Vagina (tissue), 2 donors: ENCODE measurements at places on chromosomes 5 and 9.

GRCh38 chr5:131679911-131680310, 44.9 kb upstream of the RAPGEF6 start:
- DNase-seq = no peak

- DNase-seq = no peak
Measured at GRCh38 chr9:127421057-127421456, 3.1 kb upstream of the ZNF79 start.

GRCh38 chr5:38424148-38425060, 132.0 kb downstream of the LIFR start:
- DNase-seq = no peak

GRCh38 chr5:35598707-35599370, 18.8 kb upstream of the SPEF2 start:
- DNase-seq = no peak

- DNase-seq = no peak
Measured at GRCh38 chr9:132136151-132136780, 25.6 kb upstream of the NTNG2 start.

DNA sequence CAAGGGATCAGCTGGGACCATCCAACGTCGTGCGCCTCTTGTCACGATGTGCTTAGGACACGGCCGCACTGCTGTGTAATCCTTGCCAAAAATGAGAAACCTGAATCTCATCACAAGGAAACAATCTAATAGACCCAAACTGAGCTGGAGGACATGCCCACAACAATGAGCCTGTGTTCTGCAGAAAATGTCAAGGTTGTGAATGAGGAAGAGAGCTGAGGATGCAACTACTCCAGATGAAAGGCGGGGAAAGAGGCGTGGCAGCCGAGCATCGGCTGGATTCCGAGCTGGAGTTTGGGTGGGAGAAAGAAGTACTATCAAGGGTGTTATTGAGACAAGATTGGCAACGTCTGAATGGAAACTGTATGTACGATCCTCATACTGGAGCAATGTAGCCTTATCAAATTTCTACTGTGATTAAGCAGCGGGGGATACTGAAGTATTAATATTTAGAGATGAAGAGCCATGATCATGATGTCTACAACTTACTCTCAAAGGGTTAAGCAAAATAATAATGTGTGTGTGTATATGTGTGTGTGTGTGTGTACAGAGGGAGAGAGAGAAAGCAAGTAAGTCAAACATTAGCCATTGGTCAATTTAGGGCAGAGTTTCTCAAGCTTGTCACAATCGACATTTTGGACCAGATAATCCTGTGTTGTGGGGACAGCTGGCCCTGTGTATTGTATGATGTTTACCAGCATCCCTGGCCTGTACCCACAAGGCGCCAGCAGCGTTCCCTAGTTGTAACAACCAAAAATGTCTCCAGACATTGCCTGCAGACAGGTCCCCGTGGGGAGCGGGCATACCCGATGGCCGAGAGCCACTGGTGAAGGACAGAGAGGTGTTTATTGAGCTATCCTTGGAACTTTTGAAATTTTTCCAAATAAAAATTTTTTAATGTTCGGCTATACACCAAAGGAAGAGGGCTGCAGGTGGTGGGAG, 46.5 kb downstream of the DUSP1 start:
- no peak for DNase-seq

GRCh38 chr5:56454219-56454862, 221.2 kb upstream of the ANKRD55 start:
- DNase-seq = peak; percentile 27

- DNase-seq = no peak
Measured at GRCh38 chr5:77990020-77990419, 213.9 kb upstream of the TBCA start.

GRCh38 chr9:117487555-117488175, 72.8 kb upstream of the ASTN2 start:
- no peak for DNase-seq

DNA sequence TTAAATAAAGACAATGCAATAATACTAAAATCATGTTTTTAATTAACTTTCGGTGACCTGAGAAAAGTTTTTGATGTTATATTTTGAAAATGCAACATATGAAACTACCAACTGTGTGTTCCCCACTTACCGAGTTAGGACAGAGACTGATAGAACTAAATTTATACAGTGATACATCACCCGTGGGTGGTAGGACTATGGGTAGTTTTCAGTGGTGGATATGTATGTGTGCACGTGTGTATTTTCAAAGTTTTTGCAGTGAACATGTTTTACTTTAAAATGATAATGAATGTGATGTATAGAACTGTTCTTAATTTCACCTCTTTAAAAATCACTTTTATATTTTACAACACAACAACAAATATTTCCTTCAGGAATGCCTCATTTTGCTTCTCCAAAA, 25.0 kb upstream of the ACO1 start:
- DNase-seq = no peak

DNA sequence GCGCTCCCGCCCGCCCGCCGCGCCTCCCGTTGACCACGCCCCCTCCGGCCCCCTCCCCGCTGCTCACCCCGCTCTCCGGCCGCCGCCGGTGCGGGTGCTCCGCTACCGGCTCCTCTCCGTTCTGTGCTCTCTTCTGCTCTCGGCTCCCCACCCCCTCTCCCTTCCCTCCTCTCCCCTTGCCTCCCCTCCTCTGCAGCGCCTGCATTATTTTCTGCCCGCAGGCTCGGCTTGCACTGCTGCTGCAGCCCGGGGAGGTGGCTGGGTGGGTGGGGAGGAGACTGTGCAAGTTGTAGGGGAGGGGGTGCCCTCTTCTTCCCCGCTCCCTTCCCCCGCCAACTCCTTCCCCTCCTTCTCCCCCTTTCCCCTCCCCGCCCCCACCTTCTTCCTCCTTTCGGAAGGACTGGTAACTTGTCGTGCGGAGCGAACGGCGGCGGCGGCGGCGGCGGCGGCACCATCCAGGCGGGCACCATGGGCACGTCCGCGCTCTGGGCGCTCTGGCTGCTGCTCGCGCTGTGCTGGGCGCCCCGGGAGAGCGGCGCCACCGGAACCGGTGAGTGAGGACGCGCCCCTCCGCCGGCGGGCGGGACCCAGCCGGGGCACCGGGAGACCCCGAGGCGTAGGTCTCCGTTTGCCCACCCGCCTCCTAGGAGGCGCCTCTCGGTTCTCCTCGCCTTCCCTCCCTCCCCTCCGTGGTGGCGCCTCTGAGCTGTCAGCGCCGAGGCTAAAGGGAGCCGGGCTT, at the start of gene VLDLR:
Gene VLDLR, plus strand, starts transcription at position 66 of the 739 bp plus-strand sequence. Its CDS starts 403 bp downstream, at position 469.
- no peak for DNase-seq

DNA sequence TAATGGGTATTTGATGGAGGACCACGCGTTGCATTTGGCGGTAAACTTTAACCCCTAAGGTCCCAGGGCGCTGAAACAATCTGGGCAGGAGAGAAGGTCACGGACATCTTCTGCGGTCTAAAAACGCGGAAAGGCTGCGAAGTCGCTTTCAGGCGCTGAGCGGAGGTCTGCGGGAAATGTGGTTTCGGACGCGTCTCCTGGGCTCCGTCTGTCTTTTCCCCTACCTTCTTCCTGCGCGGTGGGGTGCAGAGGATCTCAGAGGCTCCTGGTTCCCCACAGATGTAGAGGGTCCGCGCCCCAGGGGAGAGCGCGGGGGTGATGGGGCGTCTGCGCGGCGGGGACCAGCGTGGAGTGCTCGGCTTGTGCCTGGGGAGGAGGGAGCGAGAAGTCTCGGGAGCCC, 58.4 kb downstream of the ZNF510 start:
- no peak for DNase-seq

DNA sequence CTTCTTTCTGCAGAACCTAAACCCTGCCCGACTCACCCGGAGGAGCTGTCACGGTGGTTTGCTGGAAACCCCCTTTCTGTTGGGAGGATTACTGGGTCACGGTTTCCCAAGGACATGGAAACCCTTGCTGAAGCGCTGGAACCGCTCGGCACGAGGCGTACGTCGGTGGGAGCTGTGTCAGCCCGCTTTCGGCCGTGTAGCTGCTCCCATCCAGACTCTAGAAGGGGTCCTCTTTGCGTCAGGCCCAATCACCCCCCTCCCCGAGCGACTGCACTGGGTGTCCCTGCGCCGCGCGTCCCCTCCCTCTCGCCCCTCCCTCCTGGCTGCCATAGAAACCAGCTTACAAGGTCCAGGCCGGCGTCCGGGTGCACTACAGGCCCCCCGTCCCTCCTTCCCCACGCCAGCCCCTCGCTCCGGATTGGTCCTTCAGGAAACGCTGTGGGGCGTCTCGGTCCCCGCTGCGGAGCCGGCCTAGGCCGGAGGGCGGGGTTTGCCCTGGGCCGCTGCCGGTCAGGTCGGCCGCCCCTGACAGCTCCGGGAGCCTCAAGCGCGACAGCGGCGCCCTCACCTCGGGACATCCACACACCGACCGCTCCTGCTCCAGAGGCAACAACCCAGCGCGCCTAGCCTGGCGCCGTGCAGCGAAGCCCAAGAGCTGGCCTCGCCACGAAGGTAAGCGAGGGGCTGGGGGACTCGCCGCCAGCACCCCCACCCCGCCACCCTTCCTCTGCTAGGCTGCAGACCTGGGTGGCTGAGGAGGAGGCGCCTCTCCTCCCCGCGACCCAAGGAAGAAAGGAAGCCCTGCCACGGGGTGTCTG, at the start of gene NIM1K:
Gene NIM1K, plus strand, starts transcription at position 486 of the 818 bp plus-strand sequence. CDS start 53,551 bp downstream, outside the sequence.
- no peak for DNase-seq

- DNase-seq = no peak
Measured at GRCh38 chr9:70493029-70493428, 78.6 kb upstream of the KLF9 start.
